ENCODE measurements at places on chromosomes 13 and 19. TPM values are rescaled to one million over a fixed set of nuclear protein-coding genes. Genes with fewer than 3 reads are reported as not detected.
A peak's percentile ranks its signal among the peaks of the same experiment; 100 is the strongest.

CGB1 gene
- polyA plus RNA-seq = not detected

PGLYRP1 gene
- polyA plus RNA-seq = 0.78 TPM

SIGLEC5 gene
- polyA plus RNA-seq = 0.40 TPM

DNA sequence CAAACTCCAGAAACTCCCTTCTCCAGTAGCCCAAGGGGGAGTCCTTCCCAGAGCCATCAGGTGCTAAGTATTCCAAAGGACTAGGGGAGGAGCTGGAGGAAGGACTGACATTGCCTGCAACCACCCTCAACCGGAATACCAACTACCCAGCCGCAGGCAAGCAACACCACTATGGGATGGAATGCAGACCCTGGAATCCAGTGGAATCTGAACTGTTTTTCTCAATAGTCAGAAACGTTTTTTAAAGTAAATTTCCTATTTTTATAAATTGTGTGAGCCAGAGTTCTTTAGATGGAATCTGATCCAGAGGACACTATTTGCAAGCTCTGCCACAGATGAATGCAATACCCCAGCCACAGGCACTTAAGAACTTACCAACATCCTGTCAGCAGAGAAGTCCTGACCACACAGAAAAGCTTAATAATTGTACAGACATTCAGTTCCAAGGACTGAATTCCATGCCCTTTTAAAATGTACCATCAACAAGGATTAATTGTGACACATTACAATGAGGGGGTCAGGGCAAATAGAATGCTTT lies 92.1 kb downstream of the USP12 start:
- no peak for DNase-seq

- no peak for DNase-seq
Measured at GRCh38 chr13:73370066-73370465, 311.3 kb downstream of the KLF5 start.

DNA sequence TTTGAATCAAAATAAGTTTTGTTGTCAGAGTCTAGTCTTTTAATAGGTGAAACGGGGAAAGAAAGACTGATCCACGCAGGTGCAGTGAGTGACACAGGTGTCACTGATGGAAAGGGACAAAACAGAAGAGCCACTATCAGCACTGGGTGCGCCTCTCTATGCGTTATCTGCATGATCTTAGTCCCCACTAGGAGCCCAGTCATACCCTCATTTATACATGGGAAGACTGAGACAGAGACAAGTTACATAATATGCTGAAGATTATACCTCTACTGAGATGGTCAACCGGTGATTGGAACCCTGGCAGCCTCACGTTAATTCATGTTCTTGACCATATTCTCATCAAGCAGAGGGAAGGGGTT lies 3.4 kb downstream of the LRCH1 start:
- no peak for DNase-seq

GRCh38 chr19:14147797-14148605 lies 11.6 kb upstream of the ASF1B start:
- DNase-seq = peak; percentile 77

Data from renal pelvis (tissue), 12 donors.